T1000 (cell line): ENCODE measurements at places on chromosomes 1 and 21.

GRCh38 chr1:48817505-48818114 lies 40.9 kb upstream of the BEND5 start:
- DNase-seq = no peak

DNA sequence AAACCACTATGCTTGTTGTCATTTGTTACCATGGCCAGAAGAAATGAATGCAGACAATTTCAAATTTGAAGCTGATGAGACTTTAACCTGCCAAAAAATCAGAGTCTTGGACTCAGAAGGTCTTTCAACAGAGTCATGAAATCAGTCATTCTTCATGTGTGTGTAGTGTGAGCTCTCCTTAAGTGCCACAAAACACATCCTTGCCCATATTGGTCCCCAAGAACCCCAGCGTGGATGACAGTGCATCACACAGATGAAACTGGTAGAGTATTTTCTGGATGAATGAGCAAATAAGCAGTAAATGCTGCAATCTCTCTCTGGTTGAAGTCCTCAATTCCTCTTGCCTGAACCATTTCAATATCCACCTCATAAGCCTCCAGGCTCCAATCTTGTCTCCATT lies 28.7 kb upstream of the ETS2 start:
- DNase-seq = no peak

GRCh38 chr1:88973520-88974137 lies 18.8 kb downstream of the KYAT3 start:
- DNase-seq = no peak

DNA sequence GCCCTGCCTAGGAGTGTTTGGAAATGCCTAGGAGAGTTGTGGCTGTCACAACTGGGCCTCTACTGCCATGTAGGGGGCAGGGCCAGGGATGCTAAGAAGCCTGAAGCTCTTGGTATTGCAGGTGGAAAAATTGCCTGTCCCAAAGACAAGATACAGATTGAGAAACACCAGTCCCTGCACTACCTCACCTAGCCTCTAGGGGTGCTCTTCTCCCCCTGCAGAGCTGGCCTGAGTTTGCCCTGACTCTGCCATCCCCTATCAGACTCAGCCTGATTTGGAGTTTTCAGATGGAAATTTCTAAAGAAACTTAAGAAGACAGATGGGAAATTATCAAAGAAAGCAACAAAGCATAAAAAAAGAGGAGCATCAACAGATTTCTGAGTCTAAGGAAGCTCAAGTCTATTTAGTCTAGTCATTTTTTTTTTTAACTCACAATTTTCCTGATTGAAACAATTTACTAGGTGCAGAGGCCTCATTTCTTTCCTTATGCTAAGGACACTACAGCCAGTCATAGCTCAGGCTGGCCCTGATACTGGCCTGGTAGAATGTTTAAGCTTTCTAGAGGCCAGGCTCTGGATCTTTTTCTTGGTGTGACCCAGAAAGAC lies 61.4 kb upstream of the LRRN2 start:
- no peak for DNase-seq

GRCh38 chr1:201384406-201384782 lies 6.9 kb upstream of the TNNT2 start:
- no peak for DNase-seq

GRCh38 chr1:219413536-219413935 lies 199.4 kb downstream of the ZC3H11B start:
- DNase-seq = no peak

- DNase-seq = no peak
Measured at GRCh38 chr1:152160576-152160975, 1.5 kb upstream of the RPTN start.

DNA sequence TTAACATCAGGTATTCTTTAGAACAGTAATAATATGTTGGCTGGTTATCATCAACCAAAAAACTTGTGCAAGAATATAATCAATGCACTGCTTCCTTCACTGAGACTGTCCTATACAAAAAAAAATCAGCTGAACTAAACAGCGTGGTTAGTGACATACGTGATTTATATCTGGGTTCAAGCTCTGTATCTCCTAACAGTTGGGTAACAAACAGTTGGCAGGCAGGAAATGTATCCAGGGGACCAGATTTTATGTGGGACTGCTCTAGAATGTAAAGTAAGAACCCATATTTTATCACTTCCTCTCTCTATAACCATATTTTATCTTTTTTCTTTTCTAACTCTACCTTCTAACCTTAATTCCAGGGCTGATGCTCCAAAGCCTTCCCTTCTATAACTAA lies 8.0 kb downstream of the ACBD6 start:
- DNase-seq = no peak

DNA sequence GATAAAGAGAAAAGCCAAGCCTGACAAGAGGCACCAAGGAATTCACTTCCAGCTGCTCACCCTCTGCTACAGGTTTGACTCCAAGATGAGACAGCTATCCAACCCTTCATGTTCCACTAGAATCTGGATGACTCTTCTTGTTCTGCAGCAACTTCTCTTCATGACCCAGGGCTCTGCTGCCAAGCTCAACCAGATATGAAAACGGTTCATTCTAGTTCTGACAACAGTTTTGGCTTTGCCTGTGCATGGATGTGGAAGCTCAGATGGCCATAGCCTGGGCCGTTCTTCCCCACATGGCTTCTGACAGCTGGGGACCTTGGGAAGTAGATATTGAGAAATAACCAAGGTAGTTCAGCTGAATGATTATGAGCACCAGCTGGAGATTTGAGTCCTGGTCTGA lies 13.7 kb downstream of the PI4KB start:
- DNase-seq = no peak

GRCh38 chr1:15259622-15260007 lies 12.6 kb downstream of the FHAD1 start:
- no peak for DNase-seq

GRCh38 chr21:43842742-43843141 lies 22.3 kb upstream of the AGPAT3 start:
- DNase-seq = no peak

DNA sequence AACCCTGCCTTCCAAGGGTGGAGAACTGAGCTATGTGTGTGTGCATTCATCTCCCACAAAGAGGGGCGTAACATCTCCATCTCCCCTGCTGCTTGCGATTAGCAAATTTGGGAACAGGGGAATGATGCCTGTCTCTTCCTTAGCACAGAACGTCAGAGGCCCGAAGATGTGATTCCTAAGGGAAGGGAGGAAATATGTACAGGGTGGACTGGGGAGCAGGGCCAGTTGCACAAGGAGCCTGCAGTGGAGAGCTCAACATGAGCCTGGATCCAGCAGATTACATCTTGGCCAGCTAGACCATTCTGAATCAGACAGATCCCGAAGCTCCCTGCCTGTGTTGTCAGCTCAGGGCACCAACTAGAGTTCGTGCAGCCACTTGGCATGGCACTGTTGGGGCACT lies 118.1 kb downstream of the NGF start:
- DNase-seq = no peak

DNA sequence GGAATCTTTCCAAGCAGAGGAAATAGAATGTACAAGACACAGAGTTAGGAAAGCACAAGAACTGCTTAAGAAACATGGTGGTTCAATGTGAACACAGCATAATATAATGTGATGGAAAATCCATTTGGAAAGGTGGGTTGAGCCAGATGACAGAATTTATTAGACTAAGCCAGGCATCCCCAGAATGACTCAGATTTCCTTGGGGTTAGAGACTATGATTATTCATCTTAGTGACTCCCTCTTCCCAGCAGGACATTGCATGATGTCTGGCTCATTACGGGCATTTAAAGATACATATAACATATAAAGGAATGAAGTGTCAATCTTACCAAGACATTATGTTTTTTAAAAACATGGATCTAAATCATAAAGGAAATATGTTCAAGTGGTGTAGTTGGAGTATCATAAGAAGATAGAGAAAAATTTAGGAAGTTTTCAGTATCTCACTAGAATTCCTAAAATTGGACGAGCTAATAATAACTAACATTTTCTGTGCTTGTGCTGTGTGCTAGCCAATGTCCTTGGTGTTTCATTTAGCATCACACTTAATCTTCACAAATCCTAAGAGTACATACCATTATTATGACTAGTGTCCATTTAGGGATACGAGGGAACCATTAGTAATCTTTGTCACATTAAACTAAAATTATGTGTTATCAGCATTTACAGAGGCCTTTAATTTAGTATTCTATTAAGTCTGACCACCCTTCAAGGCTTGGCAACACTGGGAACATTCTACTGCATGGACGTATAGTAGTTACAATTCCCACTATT lies 41.0 kb upstream of the ST6GALNAC5 start:
- no peak for DNase-seq

DNA sequence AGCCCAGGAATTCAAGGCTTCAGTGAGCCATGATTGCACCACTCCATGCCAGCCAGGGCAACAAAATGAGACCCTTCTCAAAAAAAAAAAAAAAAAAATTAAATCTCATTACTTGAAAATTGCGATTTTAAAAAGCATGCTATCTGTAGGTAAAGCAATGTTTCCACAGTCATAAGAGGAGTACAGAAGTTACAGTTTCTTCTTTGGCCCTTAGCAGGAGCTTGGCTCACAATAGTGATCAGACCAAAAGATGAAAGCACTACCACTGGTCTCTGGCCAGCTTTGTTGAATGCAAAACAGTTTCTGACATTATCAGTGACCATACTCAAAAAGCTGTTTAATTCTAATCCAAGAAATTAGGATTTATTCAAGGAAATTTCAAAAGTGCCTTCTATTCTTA lies 31.2 kb downstream of the VAV3 start:
- DNase-seq = no peak

DNA sequence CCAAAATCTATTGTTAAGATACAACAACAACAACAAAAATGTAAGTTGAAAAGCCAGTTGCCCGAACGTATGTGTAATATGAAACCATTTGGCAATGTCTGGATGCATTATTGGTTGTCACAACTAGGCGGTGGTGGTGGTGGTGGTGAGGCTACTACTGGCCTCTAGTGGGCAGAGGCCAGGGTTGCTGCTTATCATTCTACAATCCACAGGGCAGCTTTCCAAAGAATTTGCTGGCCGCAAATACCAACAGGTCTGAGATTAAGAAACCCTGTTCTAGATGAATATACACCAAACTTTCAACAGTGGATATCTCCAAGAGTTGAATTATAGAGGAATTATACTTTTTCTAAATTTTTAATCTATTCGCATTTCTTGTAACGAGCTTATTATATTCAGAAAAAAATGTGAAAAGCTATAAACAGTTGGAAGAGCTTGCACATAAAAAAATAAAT lies 26.8 kb upstream of the ZNF697 start:
- peak; percentile 53 for DNase-seq

DNA sequence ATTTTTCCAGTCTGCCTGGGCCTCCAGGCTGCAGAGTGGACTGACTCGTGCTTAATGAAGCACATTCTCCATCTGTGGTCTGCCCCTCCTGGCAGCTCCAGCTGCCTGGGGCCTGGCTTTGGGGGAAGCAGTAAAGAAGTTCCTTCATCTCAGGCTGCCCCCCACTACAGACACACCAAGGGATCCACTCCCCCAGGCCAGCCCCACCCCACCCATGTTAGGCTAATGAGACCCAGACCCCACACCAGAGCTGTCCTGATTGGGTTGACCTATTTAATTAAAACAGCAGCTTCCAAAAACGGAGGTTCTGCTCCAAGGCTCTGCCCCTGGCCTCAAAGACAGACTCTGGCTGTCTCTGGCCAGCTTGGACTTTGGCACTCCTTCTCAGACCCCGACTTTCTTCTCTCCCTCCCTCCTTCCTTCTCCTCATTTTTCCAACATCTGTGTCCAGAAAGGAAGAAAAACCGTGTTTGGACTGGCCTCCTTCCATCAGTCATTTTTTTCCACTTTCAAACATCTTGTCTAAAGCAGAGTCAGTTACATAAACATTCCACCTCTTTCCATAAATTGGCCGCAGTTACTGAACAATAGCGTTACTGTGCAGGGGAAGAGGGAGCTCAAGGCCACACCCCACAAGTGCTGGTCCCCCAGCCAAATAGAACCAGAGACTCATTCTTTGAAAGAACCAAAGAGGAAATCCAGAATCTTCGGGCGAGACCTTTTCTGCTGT lies 29.7 kb downstream of the SERTAD4 start:
- peak; percentile 13 for DNase-seq

GRCh38 chr1:206116191-206116872 lies 856 bp downstream of the AVPR1B start:
- DNase-seq = no peak

GRCh38 chr1:42316292-42316691 lies 18.7 kb downstream of the FOXJ3 start:
- DNase-seq = no peak

DNA sequence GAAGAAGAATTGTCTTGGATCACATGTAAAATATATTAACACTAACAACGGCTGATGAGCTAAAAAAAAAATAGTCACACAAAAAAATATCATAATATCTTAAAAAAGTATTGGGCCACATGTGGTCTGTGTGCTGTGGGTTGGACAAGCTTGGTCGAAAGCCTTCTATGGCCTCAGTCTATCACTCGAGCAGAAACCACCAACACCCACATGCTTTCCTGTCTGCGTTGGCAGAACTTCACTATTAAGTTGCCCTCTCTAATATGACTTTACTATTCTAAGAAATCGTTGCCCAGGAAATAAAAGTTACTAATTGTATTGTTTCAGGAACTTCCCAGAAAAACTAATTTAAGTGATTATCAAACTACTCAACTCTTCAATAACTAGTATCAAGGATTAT lies 28.2 kb upstream of the ETS2 start:
- DNase-seq = no peak

DNA sequence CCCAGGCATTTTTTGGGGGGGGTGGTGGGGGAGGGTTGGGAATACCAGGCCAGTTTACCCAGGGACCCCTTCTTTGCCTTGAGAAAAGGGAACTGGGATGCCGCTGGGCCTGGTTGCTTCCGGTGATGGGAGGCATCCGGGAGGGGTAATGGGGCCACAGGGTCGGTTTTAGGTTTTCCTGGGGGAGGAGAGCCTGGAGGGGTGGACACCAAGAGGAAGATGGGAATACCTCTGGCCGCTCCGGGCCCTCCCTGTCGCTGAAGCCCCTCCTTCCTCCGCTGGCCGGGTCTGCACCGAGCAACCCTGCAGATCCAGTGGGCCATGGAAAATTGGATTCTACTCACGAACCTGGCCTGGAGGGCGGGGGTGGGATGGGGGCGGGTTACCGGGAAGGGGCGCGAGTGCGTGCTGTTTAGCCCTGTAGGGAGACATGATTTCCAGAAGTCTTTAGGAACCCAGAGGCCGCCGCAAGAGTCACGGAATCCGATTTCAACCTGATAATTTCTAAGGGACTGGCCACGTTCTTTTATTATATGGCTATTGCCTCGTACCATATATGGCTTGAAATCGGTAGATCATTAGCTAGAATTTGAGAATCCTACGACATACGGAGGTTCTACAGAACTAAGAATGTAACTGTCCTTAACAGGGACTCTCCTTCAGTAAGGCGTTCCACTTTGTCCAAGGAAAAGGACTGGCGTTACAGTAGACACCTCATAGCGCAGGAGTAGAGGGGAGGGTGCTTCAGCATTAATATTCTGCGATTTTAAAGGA lies 749 bp downstream of the AKIRIN1 start:
- no peak for DNase-seq

- no peak for DNase-seq
Measured at GRCh38 chr1:118660769-118661168, 327.4 kb downstream of the TBX15 start.

- peak; percentile 48 for DNase-seq
Measured at GRCh38 chr1:12052008-12052573, 11.0 kb upstream of the TNFRSF8 start.
